ENCODE measurements at places on chromosomes 3 and 15.

GRCh38 chr15:87743562-87743961 lies 513.0 kb downstream of the NTRK3 start:
- DNase-seq: no peak

DNA sequence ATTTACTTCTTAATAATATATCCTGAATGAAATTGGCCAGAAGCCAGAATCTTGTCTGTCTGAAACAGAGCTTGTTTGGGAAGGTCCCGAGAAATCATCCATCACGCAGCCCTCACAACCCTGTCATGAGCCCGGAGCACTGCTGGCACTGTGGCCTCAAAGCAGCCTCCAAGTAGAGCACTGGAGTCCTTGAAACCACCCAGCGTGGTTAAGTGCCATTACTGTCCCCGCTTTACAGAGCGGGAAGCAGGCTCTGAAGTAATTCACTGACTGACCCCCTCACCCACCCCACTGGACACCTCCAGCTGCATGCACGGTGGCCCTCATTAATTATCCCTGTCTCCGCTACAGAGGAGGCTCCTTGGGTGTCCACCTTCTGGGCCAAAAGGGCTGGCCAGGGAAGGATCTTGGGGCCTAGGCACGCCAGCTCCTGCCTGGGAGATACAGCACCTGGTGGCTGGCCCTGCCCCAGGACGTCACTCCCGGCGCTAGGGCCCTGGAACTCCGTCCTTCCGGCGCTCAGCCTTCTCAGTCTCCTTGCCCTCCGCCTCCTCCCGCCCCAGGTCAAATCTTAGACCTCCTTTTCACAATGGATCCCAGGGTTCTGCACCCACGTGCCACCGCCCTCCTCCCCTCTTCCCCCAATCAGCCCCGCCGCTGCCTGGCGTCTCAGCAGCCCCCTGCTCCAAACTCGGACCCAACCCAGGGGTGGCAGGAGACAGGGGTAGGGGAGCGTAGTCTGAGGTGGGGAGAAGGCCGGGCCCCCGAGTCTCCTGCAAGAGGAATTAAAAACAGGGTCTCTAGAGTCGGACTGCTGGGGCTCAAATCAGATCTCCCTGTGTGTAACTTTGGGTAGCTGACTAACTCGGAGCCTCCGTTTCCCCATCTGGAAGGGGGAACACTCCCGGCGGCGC lies 1.1 kb downstream of the TKT start:
- DNase-seq: no peak

DNA sequence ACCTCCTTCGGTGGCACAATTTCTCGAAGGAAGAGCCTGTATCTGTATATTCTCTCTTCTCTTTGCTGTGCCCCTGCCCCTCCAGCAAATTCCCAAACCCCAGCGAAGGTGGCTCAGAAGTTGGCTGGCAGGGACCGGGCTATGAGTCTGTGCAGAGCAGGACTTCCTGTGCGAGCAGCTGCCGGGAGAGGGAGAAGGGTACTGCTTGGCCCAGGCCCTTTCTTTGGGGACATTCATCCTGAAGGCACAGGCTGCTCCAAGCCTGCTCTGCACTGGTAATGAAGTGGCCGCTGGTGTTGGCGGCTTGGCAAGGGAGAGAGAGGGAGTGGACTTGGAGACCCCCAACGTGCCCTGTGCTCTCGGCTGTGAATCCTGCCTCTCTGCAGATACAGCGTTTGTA lies 1.5 kb downstream of the SLC6A11 start:
- DNase-seq: no peak

- DNase-seq: no peak
Measured at GRCh38 chr3:44915702-44916438, 41.5 kb downstream of the TGM4 start.

- DNase-seq: no peak
Measured at GRCh38 chr3:11465744-11466616, 177.7 kb downstream of the VGLL4 start.

DNA sequence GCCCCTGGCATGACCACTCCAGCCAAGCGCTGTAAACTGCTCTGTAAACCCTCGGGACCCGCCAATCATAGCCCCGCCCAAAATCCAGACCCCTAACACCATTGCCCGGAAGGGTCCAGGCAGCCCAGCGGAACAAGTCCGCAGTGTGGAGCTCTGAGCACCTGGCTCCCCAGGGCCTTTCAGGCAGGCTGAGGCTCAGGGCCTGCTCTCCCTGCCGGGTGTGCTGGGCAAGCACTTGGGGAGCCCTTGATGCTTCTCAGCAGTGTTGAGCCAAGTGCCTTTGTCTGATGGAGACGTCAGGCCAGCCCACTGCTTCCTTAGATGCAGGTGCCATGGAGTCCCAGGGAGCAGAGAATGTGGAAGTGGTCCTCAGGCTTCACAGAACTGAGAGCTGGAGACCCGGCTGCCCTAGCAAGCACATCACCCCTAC lies 106.2 kb downstream of the TLE3 start:
- DNase-seq: no peak

DNA sequence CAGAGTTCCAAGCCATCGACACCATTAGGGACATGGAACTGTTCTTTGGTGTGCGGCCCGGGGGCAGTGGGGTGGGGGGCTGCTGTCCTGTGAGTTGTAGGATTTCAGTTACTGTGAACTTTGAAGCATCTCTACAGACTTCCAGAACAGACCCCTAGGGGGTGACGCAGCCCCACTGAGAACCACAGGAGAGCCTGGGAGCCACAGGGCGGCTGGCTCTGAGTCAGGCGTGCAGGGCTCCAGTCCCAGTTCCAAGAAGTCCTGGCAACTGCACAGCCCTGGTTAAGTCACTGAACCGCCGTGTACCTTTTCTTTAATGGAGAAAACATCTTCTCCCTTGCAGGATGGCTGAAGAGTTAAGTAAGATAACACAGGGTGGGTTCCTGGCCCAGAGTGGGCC lies 23.5 kb upstream of the LRTM1 start:
- peak; percentile 76 for DNase-seq

- DNase-seq: no peak
Measured at GRCh38 chr3:172155897-172156585, 116.7 kb downstream of the FNDC3B start.

GRCh38 chr3:69352305-69353087 lies 33.4 kb downstream of the FRMD4B start:
- DNase-seq: no peak

- no peak for DNase-seq
Measured at GRCh38 chr15:70433586-70434324, 329.6 kb downstream of the UACA start.

- DNase-seq: no peak
Measured at GRCh38 chr15:67575039-67575502, 32.6 kb downstream of the MAP2K5 start.

- no peak for DNase-seq
Measured at GRCh38 chr3:195609229-195609628, 25.5 kb upstream of the APOD start.

GRCh38 chr3:101512646-101513418 lies at the start of gene SENP7:
Gene SENP7, minus strand, starts transcription at chr3:101513212. Its CDS starts 82 bp downstream, at chr3:101513130.
- DNase-seq: peak; percentile 62

DNA sequence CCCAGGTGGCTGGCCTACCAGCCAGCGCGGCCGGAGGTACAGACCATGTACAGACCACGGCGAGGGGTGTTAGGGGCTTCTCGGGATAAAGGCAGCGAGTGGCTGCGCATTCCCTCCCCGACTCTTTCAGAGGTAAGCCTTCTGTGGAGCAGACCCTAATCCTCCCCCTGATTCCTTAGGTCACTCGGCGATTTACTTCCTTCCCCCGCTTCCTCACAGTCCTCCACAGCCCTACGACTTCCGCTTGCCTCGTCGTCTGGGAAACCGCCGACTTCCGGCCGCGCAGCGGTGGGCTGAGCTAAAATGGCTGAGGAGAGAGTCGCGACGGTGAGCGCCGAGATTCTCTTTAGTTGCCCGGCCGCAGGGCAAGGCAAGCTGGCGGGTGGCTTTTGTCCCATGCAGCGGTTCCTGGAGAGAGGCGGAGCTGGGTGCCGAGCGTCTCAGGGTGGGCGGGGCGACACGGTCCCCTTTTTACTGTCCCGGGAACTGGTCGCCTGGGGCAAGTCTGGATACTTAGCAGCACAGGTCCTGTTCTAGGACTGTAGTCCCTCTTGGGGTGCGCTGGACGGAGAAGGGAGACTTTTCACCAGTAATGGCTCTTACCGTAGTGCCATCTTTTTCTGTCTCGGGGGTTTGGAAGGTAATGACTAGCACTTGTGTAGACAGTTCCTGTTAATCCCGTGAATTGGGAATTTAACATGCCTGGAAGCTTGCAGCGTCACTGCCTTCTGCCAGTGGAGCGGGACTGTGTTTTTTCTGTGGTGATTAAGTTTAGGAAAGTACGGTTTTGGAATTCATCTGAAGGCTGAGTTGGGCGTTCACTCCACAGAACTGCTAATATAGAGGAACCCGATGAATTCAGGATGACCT lies at the start of the genes BBS4 and HIGD2B:
Gene BBS4, plus strand, starts transcription at position 283 of the 870 bp plus-strand sequence. Its CDS starts 21 bp downstream, at position 304.
Gene HIGD2B, minus strand, starts transcription at position 258 of the 870 bp plus-strand sequence. CDS start 9,808 bp downstream, outside the sequence.
- DNase-seq: peak; percentile 59

GRCh38 chr3:94935738-94936580 lies 873.1 kb downstream of the NSUN3 start:
- no peak for DNase-seq

DNA sequence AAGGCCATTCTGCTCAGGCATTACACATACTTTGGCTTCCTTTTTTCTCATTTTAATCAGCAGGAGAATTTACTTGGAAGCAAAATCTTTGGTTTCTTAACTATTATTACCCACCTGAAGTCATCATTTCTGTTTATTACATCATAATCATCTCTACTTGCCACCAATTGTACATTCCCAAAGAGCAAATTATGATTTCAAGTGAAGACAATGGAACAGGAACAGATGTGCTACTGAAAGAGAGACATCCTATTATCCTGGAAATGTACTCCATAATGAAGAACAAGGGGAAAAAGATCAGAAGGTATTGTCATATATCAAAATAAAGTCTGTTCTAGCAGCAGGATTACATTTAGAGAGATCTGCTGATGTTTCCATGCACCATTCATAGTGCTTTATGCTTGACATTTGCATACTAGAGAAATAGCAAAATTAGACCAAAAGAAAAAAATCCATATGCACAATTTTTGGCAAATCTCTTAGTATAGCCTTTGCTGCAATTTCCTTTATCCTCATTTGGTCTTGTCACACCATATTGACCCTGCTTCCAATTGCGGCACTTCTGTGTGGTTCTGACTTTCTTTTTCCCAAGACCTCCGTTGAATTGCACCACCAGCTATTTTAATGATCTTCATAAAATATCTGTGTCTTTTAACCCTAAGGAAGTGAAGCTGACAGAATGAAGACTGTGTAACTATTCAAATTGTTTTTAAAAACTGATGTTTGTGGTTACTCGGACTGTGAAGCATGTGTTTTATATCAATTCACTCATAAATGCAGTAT lies 683.8 kb downstream of the ZNF385D start:
- no peak for DNase-seq

DNA sequence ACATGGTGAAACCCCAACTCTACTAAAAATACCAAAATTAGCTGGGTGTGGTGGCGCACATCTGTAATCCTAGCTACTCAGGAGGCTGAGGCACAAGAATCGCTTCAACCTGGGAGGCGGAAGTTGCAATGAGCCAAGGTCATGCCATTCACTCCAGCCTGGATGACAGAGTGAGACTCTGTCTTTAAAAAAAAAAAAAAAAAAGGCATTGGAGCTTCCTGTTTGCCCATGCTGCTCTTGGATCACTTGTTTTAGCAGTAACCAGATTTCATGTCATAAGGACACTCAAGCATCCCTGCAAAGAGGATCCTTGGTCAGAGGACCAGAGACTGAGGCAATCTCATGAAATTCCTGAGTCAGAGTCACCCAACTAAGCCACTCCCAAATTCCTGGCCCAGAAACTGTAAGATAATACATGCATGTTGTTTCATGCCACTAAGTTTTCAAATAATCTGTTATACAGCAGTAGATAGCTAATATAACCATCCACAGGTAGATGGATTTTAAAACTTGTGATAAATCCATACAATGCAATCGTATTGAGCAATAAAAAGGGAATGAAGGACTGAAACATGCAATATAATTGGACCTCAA lies 82.0 kb upstream of the XXYLT1 start:
- peak; percentile 62 for DNase-seq

- no peak for DNase-seq
Measured at GRCh38 chr3:139308560-139308959, 35.3 kb upstream of the MRPS22 start.

DNA sequence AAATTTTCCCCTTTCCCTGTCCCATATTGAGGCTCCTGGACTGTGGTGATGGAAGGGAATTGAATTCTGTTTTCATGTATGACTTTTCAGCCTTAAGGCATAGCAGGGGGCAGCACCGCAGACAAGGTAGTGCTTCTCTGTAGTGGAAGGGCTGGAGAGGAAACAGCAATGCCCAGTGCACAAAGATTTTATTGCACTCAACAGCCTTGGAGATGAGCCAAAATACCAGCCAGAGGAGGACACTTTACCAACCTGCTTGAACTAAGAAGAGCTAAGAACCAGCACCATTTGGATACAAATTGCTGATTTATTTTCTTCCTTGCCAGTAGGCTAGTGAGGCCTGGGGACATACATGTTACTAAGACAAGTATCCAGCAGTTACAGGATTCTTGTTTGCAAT lies 98.7 kb downstream of the KCNMB2 start:
- no peak for DNase-seq

GRCh38 chr3:168049367-168049974 lies 46.3 kb downstream of the GOLIM4 start:
- no peak for DNase-seq

DNA sequence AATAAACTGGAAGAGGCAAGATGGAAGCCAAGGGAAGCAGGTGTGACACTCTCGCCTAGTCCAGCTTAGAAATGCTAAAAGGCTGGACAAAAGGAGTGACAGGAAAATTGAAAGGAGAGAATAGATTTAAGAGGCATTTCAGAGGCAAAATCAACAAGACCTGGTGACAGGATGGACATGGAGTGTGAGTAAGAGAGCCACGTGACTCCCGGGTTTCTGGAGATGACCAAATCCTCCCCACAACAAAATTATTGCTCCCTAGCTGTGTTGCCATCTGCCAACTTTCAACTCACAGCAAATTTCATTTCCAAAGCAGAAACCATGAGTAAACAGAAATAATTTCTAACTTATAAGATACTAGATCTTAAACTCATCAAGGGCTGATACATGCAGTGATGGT lies 52.6 kb downstream of the MTHFS start:
- no peak for DNase-seq

- DNase-seq: no peak
Measured at GRCh38 chr3:174767853-174768382, 91.2 kb upstream of the NAALADL2 start.

DNA sequence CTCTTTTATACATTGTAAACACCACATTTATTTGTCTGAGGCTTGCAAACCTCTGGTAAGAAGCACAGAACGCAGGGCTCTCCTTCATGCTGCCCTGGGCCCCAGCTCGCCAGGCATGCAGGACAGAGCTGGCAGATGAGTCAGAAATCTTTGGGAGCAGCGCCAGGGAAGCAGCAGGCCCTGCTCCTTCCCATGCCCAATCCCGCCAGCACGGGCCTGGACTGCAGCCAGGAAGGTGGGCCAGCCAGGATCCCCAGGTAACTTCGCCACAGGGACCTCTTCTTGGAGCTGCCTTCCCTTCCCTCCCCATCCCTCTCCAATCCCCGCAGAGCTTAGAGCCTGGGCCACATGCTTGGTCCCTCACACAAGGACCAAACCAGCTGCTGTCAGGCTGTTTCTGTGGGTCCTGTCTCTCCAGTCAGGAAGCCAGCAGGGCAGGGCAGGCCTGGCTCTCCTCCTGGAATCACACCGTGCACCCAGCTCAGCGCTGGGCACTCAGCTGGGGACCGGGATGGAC lies 8.8 kb downstream of the STOML1 start:
- DNase-seq: peak; percentile 94
